ENCODE measurements at places on chromosomes 2 and 18.

DNA sequence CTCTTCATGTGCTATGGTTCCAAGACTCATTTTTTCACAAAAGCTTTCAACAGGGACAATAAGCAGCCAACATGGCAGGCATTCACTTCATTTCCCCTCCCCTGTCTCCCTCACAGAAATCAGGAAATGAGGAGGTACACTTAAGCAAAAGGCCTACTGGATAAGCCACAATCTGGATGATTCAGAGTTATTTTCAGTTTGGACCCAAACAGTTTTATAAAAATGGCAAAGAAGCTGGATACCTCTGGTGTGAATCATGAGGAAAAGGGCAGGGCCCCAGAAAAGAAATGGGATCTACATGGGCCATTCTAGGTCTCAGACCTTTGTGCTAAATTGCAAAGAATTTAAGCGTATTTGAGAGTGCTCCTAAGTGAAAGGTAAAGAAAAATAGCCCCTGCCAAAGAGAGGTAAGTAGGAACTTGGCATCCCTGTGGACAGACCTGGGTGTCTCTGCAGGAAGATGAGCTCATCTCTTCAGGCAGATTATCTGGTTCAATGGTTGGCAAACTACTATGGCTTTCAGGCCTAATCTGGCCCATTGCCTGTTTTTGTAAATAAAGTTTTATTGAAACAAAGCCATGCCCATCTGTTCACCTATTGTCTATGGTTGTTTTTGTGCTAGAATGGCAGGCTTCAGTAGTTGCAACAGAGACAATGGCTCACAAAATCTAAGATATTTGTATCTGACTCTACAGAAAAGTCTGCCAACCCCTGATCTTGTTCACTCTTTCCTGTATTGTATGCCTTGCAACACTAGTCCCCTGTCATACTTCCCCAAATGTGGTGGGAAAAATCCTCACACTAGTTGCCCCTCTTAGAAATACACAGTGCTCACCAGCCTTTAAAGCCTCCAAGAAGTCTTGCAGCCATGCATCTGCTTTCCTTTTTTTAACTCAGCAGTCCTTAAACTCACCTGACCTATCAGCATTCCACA lies 315.0 kb downstream of the ALK start:
- peak; percentile 59 for DNase-seq

- no peak for DNase-seq
Observed at GRCh38 chr2:136019306-136019705, 33.9 kb upstream of the DARS1 start.

- no peak for DNase-seq
Observed at GRCh38 chr2:28457237-28457636, 38.6 kb upstream of the PLB1 start.

- no peak for DNase-seq
Observed at GRCh38 chr2:66753660-66754059, 318.7 kb downstream of the MEIS1 start.

GRCh38 chr2:106012001-106012590 lies 182.0 kb downstream of the UXS1 start:
- DNase-seq, result no peak

GRCh38 chr2:21694079-21694878 lies 570.5 kb downstream of the TDRD15 start:
- DNase-seq, result no peak

GRCh38 chr2:205002390-205002789 lies 457.1 kb downstream of the PARD3B start:
- DNase-seq, result no peak

GRCh38 chr2:207008105-207008990 lies 69.0 kb downstream of the CPO start:
- no peak for DNase-seq

DNA sequence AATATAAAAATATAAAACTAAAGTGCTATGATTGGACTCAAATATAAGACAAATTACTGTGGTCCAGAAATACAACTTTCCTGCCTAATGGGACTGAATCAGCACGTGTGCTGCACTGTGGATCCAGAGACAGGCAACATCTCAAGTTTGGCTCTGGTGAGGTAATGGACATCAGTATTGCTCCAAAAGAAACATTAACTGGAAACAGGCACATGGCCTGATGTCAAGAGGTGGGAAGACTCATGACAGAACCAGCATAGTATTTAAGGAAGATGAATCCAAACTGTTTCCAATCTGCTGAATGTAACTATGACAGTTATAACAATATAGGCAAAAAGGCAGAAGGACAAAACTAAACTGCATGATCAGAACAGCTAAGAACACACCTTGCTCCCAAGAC lies 354.6 kb downstream of the FSIP2 start:
- no peak for DNase-seq

- no peak for DNase-seq
Observed at GRCh38 chr18:48655508-48655907, 116.7 kb downstream of the CTIF start.

DNA sequence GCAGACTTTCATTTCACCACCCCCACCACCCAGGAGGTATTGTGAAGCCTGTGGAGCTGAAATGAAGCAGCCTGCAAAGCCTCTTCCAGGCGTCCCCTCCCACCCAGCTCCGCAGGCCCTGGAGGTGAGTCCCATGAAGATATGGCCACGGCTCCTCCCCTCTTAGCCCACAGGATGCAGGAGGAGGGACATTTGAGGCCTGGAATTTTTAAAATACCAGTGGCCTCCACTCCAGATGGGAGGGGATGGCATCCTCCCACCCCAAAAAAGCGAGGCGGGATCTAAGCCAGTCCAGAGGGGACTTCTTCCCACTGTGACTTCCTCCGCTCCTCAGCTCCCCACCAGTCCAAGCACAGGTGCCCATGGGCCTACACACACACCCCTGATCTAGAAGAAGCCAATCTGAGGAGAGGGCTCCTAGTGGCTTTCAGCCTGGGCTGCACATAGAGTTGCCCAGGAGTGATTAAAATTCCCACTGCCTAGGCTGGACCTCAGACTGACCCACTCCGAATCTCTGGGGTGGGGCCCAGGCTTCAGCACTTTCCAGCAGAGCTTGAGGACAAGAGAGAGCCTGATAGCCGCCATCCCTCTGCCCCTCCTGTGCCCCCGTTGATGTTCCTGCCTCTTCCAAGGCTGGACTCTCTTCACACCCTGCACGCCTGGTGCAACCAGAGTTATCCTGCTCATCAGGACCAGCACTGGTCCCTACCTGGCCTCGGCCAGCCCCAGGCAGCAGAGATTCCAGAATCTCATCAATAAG lies 206.9 kb downstream of the TNS1 start:
- no peak for DNase-seq
